ENCODE measurements at places on chromosomes 2 and 18. TPM values are rescaled to one million over a fixed set of nuclear protein-coding genes. Genes with fewer than 3 reads are reported as not detected.

DRC1 gene
- polyA plus RNA-seq = 2.9 TPM

- DNase-seq = no peak
Observed at GRCh38 chr2:163593982-163594381, 141.8 kb downstream of the FIGN start.

GRCh38 chr2:238370823-238371372 lies 50.6 kb downstream of the TRAF3IP1 start:
- peak; percentile 43 for DNase-seq

- DNase-seq = no peak
Observed at GRCh38 chr18:23743733-23744333, 54.6 kb downstream of the LAMA3 start.

All from left renal cortex interstitium (tissue), 4 donors.